ENCODE measurements at places on chromosomes 1 and 21.

GRCh38 chr1:70656361-70656760, 245.3 kb downstream of the CTH start:
- no peak for DNase-seq

- no peak for DNase-seq
Observed at GRCh38 chr1:77639056-77639455, 43.4 kb downstream of the ZZZ3 start.

DNA sequence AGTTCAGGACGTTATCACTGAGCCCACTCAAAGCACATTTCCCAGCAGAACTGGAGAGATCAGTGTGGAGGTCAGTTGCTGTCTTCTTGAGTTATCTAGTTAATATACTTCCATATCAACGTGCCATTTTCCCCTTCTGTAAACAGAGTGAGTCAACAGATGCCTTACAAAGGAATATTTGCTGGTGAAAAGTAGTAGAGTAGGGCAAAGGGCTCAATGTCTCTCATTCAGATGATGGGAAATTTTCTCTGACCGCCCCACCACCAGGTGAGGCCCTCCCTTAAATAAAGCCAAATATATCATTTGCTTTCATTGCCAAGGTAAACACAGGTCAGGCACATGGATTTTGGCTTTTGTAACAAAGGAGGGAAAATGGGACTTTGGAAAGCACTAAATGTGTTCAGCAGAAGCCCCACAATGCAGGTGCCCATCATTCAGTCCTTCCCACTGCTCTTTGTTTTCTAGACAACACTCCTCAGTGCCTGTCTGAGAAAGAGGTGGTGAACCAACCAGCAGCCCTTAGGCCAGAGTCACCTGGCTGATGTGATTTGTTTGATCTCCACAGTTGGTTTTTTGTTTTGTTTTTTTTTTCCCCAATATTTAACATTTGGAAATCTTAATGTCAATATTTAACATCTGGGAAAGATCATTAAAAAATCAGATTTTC, 40.5 kb upstream of the SAMD13 start:
- no peak for DNase-seq

- DNase-seq: no peak
Observed at GRCh38 chr1:165365341-165365740, 8.8 kb upstream of the LMX1A start.

DNA sequence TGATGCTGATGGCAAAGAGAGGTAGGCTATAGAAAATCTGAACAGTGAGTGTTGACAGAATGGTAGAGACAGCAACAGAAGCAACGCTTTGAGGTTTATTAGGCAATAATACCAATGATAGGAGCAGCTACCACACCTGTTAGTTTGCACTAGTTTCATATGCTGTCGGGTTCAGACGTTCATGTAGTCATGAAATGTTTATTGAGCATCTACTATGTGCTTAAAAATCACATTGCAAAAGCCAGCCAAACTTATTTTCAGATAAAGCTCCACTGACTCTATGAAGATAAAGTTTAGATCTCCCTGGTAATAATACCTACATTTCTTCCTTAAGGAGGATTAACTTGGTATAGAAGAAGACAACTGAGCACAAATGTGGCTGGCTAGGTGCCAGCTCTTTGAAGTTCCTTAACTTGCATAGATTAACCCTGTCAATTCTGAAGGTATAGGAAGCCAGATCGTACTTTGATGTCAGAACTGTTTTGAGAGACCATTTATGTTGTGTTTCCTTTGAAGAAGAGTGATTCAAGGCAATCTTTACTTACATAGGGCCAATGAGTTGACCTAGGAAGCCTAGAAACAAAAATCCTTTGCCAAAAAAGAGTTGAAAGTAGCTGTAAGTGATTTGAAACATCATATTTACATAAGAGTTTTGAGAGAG, 71.5 kb downstream of the DISP1 start:
- no peak for DNase-seq

DNA sequence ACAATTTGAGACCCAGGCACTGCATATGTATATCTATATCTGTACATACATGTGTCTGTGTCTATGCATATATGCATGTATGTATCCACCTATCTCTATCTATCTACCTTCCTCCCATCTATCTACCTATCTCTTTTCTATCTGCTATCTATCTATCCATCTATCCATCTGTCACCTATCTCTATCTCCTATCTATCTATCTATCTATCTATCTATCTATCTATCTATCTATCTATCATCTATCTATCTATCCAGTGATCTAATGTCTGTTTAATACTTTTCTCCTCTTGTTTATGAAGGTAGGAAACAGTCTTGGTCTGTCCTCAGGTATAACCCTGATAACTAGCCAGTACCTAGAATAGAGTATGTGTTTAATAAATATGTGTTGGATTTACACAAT, 25.9 kb downstream of the TNNT2 start:
- DNase-seq: no peak

- DNase-seq: no peak
Observed at GRCh38 chr1:147502760-147503159, 38.5 kb upstream of the BCL9 start.

DNA sequence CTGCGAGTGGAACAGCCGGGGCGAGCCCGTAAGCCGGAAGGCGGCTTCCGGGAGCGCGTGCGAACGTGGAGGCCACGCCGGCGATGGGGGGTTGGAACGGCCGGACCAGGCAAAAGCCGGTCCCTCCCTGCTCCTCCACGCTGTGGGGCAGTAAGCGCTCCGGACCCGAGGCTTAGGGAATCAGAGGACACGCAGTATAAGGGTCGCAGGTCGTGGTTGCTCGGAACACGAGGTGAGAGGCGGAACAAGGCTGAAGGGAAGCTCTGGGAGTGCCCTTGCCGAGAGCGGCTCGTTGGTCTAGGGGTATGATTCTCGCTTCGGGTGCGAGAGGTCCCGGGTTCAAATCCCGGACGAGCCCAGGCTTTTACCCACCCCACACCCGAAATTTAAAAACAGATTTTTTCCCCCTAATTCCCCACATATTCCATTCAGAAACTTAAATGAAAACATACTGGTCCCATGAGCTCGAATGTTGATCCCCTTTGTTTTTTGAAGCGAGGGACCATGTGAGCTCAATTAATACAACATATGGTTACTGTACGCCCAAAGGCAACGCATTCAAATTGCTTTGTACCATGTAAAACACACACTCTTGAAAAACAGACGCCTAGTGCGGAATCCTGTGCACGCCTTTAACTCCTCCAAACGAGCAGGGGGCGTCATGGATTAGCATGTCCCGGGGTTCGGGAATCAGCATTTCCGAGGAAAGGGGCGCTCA, 7.2 kb upstream of the MPZL1 start:
- DNase-seq: no peak

GRCh38 chr1:43990271-43991199, 864 bp upstream of the CCDC24 start:
- no peak for DNase-seq

Measured in left renal pelvis (tissue), 4 donors.